ENCODE measurements at places on chromosomes 5 and 9.

- DNase-seq, result no peak
These were observed 8.7 kb downstream of the SERINC5 start for GRCh38 chr5:80246995-80247729.

GRCh38 chr5:169218861-169219260, 82.1 kb downstream of the SLIT3 start:
- DNase-seq, result no peak

DNA sequence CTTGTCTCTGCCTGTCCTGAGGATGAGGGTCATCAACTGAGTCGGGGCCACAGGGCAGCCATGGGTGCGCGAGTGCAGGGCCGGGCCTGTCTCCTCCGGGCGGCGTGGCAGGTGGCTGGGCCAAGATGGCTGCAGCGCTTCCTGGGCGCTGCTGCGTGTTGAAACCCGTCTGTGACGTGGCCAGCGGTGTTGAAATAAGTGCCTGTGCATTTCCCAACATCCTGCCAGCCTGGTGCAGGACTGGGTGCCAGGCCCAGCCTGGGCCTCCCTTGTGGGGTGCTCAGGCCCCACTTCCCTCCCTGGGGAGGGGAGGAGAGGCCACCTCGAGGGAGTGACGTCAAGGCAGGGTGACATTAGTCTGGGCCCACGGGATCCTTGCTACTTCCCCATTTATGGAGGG, 45.5 kb downstream of the RXRA start:
- DNase-seq, result no peak

DNA sequence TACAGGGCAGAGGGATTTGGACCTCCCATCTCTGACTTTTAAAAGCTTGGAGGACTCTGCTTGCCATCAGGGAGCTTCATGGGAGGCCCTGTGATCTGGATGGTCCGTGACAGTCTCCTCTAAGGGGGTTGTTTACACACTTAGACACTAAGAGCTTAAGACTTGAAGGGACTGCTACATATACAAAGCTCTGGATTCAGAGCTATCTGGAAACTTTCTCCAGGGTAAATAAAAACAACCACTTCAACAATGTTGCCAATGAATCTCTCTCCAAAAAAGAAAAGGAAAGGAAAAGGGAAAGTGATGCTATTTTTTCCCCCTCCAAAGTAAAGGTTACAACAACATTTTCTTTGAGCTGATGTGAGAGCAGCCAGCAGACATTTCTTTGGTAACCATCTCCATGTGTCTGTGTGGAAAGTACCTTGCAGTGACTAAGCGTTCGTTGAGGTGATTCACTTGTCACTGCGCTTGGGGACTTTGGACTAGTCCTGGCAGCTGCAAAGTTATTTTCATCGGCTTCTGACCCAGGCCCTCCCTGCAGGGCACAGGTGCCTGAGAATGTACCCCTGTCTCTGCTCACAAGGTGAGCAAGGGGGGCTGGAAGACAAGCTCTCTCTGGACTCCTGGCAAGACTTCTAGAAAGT, 262.1 kb upstream of the KLF4 start:
- DNase-seq, result no peak

DNA sequence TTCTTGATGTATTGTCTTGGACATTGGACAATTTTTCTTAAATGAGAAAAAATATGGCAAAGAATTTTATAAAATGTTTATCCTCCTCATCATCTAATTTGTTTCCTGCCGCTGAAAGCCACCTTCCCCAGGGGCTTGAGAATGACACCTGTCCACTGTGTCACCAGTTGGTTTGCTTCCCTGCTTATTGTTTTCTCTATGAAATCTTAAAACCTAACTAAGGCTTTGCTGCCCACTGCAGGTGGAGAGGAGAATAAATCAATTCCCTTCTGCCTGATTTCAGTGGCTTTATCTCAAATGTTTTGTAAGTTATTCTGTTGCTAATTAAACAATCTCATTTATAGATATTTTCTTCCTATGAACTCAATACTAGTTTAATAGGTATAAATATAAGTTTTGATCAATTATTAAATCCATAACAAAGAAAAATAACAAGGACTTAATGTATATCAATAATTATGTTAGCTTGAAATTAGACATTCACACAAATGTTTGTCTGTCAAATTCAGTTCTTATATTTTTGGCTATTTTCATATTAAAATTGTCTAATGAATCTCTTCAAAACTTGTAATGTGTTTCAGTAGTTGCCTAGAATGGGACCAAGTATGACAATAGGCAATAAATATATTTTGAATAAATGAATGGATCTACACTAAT, 822.5 kb downstream of the PTPRD start:
- peak; percentile 3 for DNase-seq

GRCh38 chr5:105670596-105670995, 2000.1 kb downstream of the EFNA5 start:
- DNase-seq, result no peak

GRCh38 chr5:93454896-93455295, 126.1 kb downstream of the NR2F1-AS1 start:
- DNase-seq, result no peak

DNA sequence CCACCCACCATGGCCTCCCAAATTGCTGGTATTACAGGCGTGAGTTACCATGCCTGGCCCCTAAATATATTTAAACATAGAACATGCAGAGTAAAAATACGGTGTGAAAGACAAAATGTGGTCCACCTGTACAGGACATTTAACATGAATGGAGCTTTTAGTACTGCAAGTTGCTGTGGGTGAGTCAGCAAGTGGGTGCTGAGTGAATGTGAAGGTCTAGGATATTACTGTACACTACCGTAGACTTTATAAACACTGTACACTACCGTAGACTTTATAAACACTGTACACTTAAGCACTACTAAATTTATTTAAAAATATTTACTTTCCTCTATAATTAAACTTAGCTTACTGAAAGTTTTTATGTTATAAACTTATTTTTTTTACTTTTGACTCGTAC, 317.8 kb downstream of the PRDM9 start:
- no peak for DNase-seq

DNA sequence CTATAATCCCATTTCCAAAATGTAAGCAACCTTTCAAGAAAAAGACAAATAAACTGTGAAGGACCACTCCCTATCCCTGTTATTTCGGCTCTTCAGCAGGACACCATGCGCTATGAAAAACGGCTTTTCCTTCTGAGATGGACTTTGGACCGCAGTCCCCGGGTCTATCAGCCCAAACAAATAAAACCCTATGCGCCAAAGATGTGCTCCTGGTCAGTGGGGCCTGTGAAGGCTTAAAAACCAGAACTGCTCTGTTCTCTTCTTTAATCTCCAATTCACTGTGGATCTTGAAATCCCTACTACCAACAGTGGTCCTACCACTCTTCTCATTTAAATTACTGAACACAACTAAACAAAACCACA, 33.3 kb downstream of the RAPGEF1 start:
- no peak for DNase-seq

GRCh38 chr5:152477536-152477935, 72.5 kb upstream of the NMUR2 start:
- no peak for DNase-seq

DNA sequence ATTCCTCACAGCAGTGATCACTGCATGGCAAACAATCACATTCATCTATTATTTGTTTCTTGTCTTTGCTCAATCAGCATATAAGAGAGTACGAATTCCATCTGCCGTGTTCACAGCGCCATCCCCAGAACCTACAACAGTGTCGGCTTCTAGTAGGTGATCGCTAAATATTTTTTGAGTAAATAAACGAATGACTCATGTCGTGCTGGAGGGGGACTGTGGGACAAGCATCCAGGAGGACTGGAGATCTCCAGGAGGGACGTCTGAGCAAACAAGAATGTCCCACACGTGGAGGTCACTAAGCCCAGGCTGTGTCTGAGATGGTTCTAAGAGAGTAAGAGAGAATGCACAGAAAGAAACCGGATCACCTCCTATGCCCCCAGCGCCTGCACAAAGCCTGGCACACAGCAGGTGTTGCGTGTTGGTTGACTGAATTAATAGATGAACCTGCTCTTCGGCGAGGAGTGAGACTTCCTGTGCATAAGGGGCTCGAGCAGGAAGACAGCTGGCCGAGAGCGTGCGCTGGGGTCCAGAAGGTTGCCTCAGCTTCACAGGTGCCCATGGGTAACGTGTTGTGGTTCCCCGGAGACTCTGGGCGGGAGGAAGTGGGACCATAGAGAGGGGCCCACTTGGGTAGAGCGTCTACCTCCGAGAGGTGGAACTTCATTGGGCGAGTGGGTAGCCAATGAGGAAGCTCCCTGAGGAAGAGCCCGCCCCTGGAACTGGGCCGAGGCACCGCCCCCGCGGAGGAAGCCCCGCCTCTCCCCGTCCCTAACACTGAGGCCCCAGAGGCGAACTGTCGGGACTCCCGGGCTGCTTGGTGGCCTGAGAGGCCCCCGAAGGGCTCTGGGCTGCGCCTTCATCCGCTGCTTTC, 193.0 kb downstream of the MELK start:
- peak; percentile 50 for DNase-seq

DNA sequence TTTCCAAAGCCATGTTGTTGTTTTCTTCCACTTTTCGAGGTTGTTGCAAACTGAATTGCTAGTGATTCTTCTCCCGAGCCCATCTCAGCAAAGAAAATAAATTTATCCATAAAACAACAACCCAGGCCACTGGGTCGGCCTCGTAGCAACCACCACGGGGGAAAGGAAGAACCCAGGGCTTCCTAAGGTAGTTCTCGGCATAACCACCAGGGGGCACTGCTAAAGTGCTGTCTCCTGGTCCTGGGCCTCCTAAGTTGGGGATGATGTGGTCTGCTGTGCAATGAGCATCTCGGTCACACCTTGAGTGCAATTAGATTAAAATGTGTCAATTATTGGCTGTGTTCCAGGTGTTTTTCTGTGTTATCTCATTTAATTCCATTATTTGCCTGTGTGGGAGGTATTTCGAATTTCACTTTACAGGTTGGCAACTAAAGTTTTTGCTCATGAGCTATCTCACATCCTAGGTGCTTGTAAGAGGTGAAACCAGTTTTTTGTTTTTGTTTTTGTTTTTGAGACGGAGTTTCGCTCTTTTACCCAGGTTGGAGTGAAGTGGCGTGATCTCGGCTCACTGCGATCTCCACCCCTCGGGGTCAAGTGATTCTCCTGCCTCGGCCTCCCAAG, 102.8 kb upstream of the DAP start:
- peak; percentile 33 for DNase-seq

DNA sequence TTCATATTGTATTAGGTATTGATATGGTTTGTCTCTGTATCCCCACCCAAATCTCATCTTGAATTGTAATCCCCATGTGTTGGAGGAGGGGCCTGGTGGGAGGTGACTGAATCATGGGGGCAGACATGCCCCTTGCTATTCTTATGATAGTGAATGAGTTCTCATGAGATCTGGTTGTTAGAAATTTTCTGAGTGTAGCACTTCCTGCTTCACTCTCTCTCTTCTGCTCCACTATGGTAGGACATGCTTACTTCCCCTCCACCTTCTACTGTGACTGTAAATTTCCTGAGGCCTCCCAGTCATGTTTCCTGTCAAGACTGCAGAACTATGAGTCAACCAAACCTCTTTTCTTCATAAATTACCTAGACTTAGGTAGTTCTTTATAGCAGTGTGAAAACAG, 187.4 kb upstream of the SLC24A2 start:
- peak; percentile 54 for DNase-seq

- peak; percentile 74 for DNase-seq
These were observed 16.7 kb downstream of the FGD3 start for GRCh38 chr9:92963831-92964606.

GRCh38 chr9:72656021-72656420, 134.6 kb downstream of the TMC1 start:
- DNase-seq, result no peak

DNA sequence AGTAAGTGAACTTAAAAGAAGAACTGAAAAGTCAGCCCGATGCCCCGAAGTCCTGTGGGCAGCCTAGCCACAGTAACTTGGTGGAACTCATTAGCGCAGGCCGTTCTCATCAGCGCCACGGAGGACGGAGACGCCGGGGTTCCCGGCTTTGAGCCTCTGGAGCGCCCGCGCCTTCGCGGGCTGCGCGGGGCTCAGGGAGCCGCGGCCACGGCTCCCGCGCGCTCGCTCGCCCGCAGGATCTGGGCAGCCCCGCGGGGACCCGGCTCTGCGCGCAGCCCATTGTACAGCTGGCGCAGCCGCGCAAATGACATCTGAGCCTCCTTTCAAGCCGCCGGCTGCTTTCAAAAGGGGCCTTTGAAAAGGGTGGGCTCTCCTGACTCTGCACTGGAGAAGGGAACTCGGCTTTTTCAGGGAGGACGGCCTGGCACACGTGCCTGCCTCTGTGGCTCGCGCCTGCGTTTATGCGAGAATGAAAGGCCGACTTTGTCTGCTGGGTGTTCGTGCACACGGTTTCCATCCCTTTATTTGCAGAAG, 40.7 kb downstream of the TLR4 start:
- no peak for DNase-seq

DNA sequence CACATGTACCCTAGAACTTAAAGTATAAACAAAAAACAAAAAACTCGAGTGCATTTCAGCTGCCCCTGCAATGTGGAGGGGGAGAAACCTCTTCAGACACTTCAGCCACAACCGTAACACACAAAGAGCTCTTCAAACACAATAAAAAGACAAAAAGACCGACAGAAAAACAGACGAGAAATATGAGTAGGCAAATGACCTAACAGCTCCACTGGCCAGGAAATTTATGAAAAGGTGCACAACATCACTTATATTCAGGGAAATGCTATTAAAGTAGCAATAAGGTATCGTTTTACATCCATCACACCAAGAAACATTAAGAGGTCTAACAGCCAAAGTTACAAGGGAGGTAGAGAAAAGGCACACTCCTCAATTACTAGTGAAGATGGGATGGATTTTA, 6.2 kb downstream of the ZBED3 start:
- no peak for DNase-seq
